Activated naive CD4-positive, alpha-beta T cell treated with Interleukin-2 at 50 U/mL for 16 hours (primary cell): ENCODE measurements at places on chromosomes 11 and 22.
A peak's percentile ranks its signal among the peaks of the same experiment; 100 is the strongest.

DNA sequence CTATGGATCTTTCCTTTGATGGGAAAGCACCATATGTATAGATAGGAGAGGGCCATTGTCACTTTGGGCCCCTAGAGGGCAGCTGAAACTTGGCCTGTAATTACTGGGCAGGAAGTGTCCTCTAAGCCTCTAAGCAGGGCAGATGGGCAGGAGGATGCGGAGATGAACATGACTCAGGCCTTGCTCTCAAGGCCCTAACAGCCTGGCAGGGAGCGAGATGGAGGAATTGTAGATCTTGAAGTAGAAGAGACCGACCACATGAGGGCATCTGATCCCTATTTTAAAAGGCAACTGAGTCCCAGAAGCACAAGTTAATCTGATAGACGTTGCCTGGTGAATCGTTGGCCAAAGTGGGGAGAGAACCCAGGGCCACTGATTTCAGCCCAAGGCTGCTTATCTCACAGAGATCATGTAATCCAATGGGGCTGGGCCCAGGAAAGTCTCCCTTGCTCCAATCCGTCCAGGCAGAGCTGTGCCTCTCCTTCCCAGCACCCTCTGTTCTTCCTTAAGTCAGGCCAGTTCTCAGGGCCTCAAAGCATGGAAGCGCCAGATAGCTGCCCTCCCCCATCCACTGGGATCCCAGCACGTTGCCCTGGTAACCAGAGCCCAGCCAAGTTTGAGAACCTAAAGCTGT is 2.5 kb upstream of the SEPTIN3 start:
- peak; percentile 28 for DNase-seq

DNA sequence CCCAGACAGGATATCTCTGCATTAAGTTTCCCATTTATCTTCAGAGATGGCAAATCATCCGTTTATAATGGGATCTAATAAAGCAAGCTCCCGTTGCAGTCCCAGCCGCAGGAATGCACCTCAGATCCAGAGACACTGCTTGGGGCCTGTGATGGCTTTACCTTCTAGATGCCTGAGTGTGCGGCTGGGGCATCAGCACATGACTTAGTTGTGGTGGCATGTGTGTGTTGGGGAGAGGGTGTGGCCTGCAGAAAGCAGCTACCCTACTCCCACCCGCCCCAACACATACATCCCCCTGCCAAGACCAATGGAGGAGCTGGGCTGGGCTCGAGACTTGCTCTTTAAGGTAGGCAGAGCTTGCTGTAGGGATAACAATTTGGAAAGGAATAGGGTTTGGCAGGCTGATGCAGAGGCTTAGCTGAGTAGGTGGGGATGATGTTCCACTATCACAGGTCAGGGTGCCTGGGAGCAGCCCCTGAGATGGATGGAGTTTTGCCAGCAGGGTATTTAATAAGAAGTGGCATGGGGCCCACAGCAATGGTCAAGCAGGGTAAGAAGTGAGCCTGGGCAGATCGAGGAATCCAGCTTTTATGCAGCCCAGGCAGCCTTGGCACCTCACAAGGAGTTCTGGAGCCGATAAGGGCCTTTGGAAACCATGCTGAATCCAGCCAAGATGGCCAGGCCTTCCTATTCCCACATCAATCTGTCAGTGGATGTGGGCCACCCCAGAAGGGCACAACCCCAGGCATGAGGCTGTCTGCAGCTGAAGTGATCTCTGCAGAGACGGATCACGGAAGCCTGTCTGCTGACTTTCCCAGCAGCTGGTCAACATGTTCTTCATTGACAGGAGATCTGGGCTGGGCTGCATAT is 601.3 kb downstream of the BUD13 start:
- DNase-seq, result no peak

GRCh38 chr22:42946546-42947198 is 68.3 kb downstream of the PACSIN2 start:
- DNase-seq, result no peak

GRCh38 chr11:108206969-108207682 is 15.3 kb downstream of the NPAT start:
- DNase-seq, result no peak

GRCh38 chr11:129695571-129696308 is 119.9 kb upstream of the TMEM45B start:
- peak; percentile 65 for DNase-seq

DNA sequence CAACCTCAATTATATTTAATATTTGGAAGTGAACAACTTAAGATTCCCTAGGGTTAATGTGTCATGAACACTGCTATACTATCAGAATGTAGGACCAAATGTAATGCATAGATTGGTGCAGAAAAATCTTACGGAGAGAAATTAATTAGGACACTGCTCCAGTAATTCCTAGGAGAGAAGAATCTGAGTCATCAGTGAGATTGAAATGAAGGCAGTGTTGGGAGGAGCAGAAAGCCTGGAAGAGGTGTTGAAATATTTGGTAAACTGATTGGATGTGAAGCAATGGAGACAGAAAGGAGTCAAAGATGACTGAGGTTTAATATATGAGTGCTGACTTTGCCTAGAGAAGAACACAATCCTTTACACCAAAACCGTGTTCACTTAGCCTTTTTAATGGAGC is 836.0 kb downstream of the FAM181B start:
- DNase-seq, result no peak

DNA sequence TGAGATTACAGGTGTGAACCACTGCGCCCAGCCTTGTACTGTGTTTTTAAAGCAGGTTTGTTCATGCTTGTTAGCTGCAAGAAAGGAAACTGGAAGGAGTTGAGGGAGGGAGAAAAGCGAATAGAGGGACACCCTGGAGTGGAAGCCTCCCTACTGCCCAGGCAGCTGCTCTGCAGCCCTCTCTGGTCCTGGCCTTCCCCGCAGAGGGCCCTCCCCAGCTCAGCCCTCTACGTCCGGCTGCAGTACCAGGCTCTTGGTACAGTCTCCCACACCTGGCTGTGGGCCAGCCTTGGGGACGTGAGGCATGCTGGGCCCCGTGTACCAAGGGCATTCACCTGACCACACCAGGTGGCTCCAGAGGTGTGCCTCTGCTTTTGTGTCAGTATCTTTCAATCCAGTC is 70.8 kb downstream of the MED15 start:
- no peak for DNase-seq

- DNase-seq, result no peak
These were observed 1.8 kb downstream of the NDUFV1 start for GRCh38 chr11:67608486-67608885.

DNA sequence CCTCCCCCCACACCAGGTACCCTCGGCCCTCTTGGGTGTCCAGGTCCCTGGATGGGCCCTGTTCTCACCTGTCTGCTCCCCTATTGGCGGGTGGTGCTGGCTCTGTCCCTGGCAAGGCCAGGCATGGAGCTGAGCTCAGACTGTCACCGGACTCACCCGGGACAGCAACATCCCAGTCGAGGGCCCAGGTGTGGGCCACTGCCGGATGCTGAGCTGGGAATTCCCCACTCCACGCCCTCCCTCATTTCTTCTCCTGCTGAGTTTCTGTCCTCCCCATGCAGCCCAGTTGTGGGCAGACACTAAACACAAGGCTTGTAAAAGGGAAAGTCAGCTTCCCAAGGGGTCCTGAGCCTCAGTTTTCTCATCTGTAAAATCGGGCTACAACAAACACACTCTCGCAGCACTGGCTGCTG is 2.0 kb upstream of the AP5B1 start:
- no peak for DNase-seq

GRCh38 chr11:96275801-96276594 is 67.0 kb downstream of the MAML2 start:
- DNase-seq, result no peak

DNA sequence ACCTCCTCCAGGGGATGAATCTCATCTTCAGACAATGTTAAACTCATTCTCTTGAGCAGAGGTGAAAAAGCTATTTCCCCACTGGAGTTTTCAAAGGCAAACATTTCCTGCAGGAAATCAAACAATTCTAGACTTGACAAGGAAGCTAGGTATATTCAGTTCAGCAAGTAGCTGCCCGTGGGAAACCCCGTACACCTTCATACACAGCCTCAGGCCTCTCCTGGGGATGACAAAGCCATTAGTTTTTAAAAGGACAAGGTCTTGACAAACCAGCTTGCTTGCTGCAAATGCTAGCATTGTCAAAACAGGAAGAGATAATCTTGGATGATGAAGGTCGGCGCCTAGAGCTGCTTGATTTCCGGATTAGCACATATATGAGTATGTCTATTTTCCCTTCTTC is 1630.8 kb upstream of the TENM4 start:
- DNase-seq, result no peak

DNA sequence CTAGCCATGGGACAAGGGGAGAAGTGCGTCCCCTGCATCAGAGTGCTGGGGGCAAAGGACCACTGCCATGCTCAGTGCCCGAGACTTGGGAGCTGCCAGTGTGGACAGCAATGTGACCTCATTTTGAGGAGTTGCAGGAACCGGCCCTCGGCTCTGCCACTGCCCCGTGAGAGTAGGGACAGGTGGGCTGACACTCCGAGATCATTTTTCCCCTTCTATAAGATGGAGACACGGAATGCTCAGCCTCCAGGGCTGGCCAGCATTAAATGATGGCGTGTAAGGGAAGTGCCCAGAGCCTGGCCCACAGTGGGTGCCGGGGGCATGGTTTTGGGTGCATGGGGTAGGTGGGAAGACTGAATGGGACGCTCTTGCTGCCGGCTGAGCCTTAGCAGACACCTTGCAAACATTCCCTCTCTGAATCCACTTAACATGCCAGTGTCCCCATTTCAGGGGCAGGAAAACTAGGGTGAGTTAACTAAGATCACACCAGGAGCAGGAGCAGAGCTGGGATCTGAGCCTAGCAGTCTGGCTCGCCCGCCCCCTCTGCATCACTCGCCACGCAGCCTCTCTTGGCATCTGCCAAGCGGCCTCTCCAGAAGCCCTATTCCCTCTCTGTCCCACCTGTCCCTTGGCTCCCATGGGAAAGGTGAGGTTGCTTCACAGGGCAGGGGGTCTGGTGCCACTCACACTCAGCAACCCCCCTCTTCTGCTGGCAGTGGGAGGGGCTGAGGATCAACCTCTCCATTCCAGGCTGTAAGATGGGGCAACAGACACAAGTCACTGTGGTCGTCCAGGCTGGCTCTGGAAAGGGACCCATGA is 13.6 kb downstream of the NPTXR start:
- DNase-seq, result no peak

DNA sequence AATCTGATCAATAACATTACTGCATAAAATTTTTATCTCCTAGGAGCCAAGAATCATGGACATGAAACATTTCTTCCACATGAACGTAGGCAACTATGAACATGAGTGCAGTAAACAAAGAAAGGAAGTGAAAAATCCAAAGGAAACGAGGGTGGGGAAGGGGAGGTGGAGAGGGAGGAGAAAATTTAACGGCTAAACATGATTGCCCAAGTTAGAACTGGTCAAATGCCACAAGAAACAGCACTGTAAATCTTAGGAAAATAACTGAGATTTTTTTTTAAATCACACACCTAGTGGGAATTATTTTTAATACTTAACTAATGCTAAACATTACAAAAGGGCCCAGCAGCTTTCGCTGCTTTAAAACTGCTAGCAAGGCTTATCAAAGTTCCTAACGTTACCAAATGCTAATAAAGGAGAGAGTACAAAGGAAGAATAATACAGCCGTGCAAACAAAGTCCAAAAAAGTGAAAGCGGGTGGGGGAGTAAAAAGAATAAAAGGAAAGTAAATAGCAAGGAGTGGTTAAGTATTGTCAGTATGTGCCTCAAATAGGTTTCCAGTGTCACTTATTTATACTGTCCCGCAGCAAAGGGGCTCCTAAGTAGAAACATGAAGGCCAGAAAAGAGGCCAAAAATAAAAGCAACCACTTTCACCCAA is 13.7 kb downstream of the NARS2 start:
- DNase-seq, result no peak

DNA sequence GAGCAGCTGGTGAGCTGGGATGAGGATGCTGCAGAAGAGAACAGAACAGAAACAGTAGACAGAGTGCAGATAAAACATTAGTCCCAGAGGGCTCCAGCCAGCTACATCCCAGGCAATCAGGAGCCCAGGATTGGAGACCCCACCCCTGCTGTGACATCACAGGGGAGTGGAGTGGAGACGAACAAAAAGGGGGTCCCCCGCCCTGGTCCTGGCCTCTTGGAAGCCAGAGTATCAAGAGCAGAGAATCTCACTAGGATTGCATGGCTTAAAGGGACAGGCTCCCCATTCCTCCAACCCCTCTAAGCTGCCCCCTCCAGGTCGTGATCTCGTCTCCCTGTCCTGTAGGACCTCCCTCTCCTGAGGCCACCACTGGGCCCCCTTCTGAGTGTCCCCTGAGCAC is at the start of gene P2RX3:
P2RX3 (plus strand) TSS at position 211 of the 400 bp plus-strand sequence. CDS start 199 bp downstream, outside the sequence.
- DNase-seq, result no peak
